ENCODE measurements at places on chromosomes 6 and 20.
A peak's percentile ranks its signal among the peaks of the same experiment; 100 is the strongest.

DNA sequence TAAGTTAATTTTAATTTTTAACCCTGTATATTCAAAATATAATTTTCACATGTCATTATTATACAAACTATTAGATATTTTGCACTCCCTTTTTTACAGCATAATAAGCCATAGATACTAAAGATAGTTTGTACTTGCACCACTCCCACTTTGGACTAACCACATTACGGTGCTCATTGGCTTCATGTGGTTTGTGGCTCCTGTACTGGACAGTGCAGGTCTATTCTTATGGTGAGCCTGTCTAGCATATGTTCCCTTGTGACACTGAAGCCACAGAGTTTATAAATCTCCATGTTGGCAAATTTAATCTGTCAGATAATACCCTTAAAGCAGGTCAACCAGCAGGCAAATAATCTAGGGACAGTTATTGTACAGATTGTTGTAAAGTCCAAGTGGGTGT is 354.4 kb upstream of the KCNQ5 start:
- no peak for DNase-seq

DNA sequence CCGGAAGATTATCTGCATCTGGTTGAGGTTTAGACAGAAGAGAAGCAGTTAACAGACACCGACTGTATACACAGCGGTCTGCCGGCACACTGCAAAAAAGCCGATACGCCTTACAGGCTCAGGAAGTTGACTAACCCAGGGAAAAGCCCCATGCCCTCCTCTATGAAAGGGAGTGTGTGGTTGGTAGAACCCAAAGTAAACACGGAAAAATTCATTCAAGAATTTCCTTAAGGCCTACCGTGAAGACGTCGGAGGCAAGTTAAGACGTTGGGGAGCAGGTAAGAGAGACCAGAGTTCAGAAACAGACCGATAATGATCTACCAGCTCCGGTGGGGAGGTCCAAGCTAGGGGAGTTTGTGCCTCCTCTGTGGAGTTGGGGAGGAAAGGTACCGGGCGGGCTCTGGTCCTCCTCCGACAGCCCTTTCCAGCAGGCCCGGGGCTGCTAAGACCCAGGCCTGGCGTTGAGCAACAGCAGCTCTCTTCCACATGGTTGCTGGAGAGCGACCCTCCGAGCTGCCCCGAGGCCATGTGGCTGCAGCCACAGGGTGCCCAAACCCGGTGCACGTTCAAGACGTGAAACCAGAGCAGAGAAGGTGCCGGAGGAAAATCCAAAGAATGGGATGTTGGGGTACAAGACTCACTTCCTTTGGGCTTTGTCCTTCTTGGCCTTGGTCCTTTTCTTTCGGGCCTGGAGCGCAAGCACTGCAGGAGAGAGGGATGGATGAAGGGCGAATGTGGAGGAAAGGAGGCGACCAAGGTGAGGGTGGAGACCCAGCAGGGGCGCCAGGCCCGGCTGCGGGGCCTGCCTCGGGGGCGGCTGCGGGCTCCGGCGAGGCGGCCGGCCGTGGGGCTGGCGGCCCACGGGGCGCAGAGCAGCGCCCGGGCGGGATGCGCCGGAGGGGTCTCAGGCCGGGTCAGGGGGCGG is 809 bp downstream of the SRPK1 start:
- DNase-seq: peak; percentile 25

DNA sequence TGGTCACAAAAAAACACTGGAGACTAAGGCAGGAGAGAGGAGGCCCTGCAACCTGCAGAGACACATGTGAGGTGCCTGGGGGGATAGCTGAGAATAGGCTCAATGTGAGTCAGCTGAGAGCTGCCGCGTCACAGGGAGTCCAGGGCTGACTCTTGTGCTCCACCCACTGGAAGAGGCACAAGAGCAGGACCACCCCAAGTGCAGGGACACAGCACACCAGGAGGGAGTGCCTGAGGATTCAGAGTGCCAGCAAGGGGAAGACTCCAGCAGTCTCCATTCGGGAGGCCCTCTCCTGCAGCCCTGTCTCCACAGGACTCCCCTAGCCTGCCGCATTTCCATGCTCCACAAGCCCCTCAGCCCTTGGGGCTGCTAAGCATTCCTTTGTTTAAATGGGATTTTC is 105.5 kb downstream of the HUS1B start:
- peak; percentile 12 for DNase-seq

- no peak for DNase-seq
These were observed 55.1 kb downstream of the CHD6 start for GRCh38 chr20:41563087-41563486.

GRCh38 chr20:49219924-49220831 is 962 bp downstream of the DDX27 start:
- no peak for DNase-seq

- DNase-seq: no peak
These were observed 1.3 kb upstream of the CARMIL1 start for GRCh38 chr6:25277857-25278256.

DNA sequence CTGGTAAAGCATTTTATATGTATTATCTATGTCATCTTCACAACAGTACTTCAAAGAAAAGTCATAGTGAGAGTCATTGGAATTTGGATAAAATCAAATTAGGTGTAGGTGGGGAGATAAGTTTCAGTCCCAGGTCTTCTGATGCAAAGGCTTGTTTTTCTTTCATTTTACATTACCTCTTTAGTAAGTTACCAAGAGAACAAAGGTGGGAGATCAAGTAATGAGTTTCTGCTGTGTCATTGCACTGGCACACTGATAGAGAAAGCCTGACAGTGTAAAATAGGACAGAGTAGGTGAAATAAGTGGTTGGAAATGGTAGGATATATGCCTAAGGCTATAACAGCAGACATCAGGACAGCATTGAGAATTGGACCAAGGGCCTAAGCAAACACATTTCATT is 250.4 kb downstream of the NKAIN2 start:
- DNase-seq: no peak

DNA sequence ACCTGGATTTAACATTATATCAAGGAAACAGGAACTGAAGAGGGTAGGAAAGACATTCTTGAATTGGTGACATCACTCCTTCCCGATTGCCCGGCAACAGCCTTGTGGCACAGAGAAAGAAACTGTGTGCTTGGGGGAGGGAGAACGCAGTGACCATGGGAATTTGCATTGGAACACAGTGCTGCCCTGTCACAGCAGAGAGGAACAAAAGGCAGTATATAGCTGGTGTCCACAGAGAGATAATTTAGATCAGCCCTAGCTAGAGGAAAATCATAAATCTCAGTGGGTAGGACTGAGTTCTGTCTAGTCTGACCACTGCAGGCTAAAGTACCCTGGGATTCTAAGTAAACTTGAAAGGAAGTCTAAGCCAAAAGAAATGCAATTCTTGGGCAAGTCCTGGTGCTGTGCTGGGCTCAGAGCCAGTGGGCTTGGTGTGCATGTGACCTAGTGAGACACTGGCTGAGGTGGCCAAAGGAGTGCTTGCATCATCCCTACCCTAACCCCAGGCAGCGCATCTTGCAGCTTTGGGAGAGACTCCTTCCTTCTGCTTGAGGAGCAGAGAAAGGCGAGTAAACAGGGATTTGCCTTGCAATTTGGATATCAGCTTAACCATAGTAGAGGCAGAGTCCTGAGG is 697.6 kb downstream of the HACE1 start:
- DNase-seq: no peak

DNA sequence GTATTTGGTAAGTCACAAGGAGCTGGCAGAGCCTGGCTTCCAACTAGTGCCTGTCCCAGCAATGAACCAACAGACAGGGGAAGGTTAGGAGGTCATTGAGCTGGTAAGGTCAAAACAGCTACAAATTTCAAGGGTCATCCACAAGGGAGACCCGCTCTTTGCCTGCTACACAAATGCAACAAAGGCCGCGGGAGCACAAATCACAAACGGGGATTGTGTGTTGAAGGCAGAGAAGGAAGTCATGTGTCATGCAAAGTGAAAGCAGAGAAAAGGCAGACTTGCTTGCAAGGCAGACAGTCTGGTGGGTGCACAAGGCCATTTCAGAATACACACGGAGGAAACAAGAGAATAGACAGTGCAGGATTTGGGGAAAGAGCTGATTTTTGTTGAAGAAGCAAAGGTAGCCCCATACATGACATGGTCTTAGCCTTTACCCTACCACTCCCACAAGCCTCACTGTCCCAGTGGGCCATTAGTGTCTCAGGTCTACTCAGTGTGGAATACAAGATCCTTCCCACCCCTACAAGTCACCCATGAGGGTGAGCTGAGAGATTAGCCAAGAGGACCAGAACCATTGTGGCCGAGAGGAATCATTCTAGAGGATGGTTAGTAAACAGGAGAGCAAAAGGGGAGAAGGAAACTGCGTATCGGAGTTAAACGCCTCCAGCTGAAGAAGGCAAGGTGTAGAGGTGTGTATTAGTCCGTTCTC is 18.1 kb upstream of the SAMHD1 start:
- no peak for DNase-seq

GRCh38 chr20:60255415-60255814 is 297.2 kb downstream of the CDH26 start:
- no peak for DNase-seq

- no peak for DNase-seq
These were observed 26.2 kb upstream of the OPRM1 start for GRCh38 chr6:154012852-154013251.

- no peak for DNase-seq
These were observed 791.5 kb downstream of the TFAP2A start for GRCh38 chr6:9623228-9623832.

- no peak for DNase-seq
These were observed 32.4 kb downstream of the SLC2A12 start for GRCh38 chr6:134020071-134020470.

GRCh38 chr20:48486065-48486464 is 341.7 kb downstream of the PREX1 start:
- DNase-seq: no peak

DNA sequence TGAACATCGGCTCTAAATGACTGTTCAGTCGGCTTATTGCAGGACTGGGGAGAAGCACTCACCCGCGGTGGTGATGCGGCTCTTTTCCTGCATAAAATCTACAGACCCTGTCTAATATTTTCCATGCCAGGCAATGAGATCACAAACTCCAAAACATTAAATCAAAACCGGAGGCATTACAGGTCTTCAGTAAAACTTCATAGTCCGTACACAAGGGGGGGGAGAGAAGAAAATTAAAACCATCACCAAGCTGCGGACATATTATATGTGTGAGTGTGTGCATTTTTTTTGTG is 6.3 kb upstream of the PAX1 start:
- no peak for DNase-seq

- no peak for DNase-seq
These were observed 119.6 kb downstream of the PXDC1 start for GRCh38 chr6:3631877-3632276.

GRCh38 chr6:97059473-97059872 is 134.9 kb downstream of the KLHL32 start:
- no peak for DNase-seq

DNA sequence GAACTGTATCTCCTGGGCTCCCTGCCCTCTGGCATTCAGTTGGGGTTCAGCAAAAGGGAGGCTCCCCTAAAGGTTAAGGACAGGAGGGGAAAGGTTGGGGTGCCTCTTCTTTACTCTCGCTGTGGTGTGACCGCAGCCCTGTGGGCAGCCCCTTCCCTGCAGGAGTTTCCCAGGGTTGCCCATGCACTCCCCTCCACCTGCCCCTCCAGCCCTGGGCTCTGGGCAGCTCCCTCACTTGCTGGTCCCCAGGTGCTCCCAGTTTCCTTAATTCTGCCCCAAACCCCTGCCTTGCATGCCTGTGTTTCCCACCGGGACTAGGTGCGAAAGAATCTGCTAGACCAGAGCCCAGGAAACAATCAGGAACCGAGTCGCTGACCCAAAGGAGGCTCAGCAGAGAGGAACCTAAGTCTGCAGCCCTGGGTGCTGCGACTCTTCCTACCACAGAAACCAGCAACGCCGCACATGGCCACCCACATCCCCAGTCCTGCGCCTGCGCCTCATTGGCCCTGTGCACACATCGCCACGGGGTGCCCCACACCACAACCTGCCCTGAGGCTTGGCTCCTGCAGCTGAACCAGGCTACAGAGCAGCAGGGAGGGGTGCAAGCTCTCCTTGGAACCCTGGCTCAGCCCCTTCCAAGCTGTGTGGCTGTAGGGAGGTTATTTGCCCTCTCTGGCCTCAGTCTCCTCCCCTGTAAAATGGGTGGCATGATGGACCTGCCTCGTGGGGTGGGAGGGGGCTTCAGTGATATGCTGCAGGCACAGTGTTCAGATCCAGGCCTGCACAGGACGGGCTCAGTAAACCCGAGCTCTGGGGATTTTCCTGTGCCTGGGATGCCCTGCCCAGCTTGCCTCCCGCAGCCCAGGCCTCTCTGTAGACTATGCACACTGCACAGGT is 487.6 kb downstream of the PREX1 start:
- DNase-seq: no peak

All from stimulated activated CD8-positive, alpha-beta memory T cell treated with anti-CD3 and anti-CD28 coated beads, Interleukin-4, amount 100 ng/mL, for 4 hours (primary cell).